ENCODE measurements at places on chromosomes 6 and 20.

DNA sequence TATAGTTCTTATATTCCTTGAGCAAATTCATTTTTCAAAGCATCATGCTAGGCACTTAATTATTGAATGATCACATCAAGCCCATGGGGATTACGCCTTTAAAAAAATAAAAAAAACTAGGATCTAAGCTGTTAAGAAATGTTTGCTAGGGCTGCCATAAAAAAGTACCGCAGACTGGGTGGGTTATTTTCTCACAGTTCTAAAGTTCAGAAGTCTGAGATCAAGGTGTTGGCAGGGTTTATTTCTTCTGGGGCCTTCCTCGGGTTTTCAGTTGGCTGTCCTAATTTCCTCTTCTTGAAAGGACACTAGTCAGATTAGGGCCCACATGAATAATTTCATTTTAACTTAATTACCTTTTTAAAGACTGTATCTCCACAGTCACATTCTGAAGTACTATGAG lies 165.6 kb upstream of the RIMS1 start:
- DNase-seq = no peak

GRCh38 chr6:139686308-139686707 lies 311.9 kb upstream of the CITED2 start:
- DNase-seq = no peak

- DNase-seq = no peak
Measured at GRCh38 chr6:45901767-45902650, 113.7 kb downstream of the CLIC5 start.

GRCh38 chr20:62233684-62234083 lies 4.6 kb upstream of the OSBPL2 start:
- DNase-seq = no peak

GRCh38 chr6:155171109-155171746 lies 92.6 kb upstream of the CLDN20 start:
- peak; percentile 85 for DNase-seq

- no peak for DNase-seq
Measured at GRCh38 chr6:53432318-53433161, 83.8 kb upstream of the ELOVL5 start.

DNA sequence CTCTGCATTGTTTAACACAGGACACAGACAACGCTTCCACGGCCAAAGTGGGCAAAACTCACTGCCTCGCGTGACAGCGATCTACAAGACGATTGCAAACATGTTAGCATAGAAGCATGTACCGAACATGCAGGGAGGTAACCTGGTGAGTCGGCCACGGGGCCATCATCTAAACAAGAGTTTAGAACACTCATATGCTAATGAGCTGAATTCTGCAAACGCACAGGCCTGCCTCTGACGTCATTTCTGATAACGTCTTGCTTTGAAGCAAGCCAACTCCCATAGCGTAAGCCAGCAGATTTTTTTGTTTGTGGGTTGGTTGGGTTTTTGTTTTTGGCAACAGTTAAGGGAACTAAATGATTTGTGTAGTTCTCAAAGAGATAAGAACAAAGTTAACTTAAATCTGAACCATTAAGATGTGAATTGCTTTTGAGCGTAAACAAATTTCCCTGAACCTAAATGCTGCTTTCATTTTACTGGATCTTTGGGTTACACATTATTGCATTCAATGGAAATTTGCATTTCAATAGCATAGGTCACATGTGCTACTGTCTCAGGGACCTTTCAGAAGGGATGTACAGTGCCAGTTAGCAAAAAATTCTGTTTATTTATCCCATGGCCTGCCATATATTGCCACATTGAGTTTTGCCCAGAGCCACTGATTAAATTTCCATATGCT lies 184.5 kb upstream of the PDE10A start:
- no peak for DNase-seq

DNA sequence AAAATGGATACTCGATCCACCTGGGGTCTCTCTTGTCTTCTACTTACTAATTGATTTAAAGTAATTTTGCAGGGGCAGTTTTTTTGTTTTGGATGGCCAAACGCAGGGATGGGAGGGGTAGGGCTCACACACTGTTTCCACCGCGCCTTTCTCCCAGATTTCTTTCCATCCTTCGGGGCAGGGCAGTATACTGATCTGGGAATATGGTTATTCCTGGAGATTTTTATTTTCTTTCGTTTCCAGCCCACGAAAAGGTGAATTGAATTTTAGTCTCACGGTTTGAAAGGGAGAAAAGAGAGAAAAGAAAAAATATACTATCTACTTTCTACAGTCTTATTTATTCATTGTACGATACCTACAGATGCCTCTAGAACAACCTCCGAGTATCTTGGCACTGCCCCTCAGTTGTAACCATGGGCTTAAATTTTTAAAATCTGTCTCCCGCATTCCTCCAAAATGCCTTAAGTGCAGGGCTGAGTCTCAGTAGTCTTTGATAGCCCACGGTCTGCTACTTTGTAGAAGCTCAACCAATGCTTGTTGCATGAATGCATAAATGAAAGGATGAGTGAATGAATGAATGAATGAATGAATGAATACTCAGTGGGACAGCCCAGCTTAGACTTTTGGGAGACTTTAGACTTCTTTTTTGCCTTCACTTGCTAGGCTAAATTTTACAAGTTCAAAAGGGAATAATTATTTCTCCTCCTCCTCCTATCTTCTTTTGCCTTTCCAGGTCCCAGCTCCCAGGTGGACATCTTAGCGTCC lies 18.1 kb upstream of the TRIM27 start:
- no peak for DNase-seq

DNA sequence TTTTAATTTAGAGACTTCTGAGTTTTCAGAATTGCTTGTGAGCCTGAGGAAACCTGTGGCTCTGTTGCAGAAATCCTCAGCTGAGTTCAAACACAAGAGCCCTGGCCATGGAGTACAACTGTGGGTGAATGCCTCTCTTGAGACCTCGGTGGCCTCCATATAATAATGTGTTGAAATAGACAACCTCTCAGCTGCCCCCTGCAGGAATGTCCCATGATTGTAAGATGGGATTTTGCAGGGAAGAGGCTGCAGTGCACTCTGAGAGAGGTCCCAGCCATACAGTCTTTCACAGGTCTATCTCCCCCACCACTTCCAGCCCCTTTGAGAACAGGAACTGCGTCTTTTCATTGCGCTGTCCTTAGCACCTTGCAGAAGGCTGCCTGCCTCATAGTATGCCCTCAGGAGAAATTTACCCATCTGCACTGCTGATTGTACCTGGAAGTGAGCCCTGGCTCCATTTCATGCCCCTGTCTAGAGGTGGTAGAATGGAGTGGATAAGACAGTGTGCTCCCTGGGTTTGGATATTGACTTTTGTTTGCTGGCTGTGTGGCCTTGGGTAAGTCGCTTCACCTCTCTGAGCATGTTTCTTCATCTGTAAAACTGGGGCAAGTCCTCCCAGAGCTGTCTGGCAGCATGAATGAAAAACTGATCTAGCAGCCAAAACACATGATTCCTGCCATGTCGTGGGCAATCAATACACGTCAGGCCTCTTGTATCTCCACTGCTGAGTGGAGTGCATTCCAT lies 16.8 kb upstream of the CDH22 start:
- DNase-seq = no peak

DNA sequence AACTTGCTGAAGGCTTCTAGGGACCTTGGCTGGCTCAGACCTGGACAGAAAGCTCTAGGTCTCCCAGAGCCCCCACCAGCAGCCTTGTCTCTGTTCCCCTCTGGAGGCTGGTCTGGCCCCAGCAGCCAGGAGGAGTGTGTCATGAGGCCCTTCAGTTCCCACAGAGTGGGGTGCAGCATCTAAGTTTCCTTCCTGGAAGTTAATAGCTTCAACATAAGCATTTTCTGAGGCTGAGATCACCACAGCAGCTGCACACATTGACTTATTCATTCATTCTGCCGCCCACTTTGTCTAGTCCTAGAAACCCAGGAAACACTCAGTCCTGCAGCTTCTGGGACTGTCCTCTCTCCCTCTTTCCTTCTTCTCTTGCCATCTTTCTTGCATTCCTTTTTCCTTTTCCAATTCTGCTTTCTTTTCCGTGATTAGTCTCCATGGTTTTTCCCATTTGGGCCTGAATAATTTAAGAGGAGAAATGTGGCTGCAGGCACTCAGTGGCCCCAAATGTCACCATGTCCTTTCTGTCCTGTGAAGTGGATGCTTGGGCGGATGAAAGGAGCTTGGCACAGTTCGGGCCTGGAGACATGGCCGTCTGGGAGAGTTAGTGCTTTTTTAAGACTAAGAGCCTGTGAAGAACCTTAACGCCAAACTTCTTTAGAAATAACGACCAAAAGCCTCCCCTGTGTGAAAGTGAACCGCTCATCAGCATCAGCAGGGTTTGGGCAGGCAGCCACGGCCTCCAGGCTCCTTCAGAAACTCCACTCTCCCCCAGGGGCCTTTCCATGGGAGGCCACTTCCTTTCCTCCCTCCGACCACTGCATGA lies 31.0 kb upstream of the PCMTD2 start:
- peak; percentile 33 for DNase-seq

DNA sequence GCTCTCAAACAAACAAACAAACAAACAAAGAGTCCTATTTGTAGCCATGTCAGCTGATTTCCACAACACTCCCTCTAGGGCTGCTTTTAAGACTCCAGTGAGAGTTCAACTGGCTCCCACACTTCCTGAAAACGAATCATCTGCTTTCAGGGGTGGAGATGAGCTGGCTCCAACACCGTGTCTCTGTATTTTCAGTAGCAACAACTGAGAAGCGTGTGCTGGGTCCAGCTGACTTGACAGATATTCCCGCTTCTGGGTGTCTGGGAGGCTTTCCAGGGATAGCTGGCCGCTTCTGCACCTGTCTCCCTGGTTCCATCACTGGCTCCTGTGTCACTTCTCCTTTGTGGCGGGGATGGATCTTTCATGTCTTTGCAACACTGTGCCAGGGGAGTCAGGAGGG lies 272.5 kb upstream of the SOX4 start:
- no peak for DNase-seq

GRCh38 chr6:149503276-149503675 lies 18.5 kb upstream of the ZC3H12D start:
- no peak for DNase-seq

GRCh38 chr20:19710336-19711120 lies 47.5 kb upstream of the RIN2 start:
- no peak for DNase-seq

- no peak for DNase-seq
Measured at GRCh38 chr20:49167811-49168507, 20.2 kb downstream of the STAU1 start.

DNA sequence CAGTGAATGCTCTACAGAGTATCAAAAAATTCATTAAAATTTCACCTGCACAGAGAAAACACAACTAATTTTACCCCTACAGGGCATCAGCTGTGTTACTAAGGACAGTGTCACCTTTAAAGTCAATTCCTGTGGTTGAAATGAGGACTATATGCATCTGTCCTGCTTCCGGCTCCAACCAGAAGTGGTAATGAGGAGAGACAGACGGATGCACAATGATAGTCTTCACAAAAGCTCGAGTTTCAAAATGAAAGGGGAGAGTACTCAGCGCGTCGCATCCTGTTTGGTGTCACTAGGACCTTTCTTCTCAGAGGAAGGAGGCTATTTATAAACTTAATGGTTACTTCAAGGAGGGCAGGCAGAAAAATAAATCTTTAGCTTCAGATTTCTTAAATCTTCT lies 86.5 kb downstream of the LYRM4 start:
- DNase-seq = no peak

GRCh38 chr6:32700391-32701040 lies 34.1 kb upstream of the HLA-DQB1 start:
- peak; percentile 11 for DNase-seq

DNA sequence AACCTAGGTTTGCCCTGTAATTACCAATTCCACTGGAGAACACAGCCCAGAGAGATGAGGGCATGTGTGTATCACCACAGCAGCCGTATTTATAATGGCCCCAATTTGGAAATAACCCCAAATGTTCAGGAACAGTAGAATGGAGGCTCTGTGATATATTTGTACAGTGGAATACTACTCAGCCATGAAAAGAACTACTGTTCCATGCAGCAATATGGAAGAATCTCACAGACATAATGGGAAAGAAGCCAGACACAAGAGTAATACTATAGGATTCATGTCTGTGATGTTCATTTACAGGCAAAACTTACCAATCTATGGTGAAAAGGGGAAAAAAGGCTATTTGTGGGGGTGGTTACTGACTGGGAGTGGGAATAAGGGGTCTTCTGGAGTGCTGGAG lies 83.7 kb upstream of the TRAF3IP2 start:
- no peak for DNase-seq

- DNase-seq = no peak
Measured at GRCh38 chr20:1376408-1377270, 16.2 kb downstream of the FKBP1A start.

GRCh38 chr6:15473741-15474161 lies 189.1 kb downstream of the DTNBP1 start:
- peak; percentile 45 for DNase-seq

DNA sequence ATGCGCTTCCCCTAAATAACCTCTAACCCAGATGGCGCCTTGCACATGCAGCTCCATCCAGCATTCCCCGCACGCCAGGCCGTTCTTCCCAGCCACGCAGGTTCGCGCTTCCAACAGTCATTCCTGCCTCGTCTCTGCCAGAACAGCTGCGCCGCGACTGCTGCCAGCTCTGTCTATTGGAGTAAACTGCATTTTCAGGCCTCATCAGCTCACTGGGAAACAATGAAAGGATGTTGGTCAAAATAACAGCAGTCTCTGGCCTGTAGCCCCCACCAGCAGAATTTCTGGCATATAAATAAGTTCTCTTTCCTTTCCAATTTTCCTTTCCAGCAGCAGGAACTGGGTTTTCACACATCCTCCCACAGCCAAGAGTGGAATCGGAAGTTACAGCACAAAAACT lies 14.6 kb downstream of the NRSN1 start:
- DNase-seq = no peak

DNA sequence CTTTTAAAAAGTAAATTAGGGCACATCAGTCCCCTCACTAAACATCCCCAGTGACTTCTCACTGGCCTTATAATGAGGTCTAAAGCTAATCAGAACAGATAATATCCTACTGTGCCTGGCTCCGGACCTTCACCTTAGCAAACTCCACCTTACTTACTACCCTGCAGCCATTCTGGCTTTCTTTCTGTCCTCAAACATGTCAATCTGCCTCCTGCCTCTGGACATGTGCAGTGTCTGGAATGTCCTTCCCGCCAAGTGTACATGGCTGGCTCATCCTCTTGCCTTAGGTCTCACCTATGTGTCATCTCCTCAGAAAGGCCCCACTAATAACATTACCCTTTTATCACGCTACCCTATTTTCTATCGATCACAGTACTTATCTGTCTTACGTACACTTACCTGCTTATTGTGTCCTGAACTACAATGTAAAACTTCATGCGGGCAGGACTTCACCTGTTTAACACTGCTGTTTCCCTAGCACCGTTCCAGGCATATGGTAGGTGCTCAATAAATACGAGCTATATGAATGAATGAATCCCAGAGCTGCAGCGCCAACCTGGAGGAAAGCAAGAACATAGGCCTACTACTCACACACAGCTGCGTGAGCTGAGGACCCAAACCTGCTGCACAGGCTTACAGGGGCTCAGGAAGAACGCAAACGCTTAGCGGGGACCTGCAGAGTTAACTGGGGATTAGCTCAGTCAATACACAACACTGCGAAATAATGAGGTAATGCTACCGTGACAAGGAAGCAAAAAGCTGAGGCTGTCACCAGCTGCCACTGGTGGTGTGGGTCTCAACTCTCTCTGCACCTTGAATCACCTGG lies 991 bp downstream of the UQCC2 start:
- DNase-seq = no peak

All from pulmonary artery endothelial cell (primary cell).